ENCODE measurements at places on chromosomes 6 and 20. TPM values are rescaled to one million over a fixed set of nuclear protein-coding genes. Genes with fewer than 3 reads are reported as not detected.

DNA sequence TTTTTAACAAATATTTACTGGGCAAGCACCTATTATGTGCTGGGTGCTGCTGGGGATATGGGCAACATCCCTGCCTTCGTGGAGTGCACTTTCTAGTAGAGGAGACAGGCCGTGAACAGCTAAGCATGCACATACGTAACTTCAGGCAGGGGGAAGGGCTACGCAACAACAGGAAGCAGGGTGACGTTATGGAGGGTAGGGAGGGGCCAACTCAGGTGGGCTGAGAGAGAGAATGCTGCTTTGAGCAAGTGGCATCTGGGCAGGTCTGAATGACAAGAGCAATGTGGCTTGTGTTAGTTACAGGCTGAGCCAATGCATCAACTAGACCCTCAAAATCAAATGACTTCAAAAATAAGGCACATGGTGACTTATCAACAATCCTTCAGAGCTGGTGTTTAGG, 112.1 kb downstream of the CDC5L start:
- no peak for DNase-seq

The MCM9 gene
- total RNA-seq: 19.1 TPM

- DNase-seq: peak; percentile 36
These were observed 90.0 kb upstream of the BHLHE23 start for GRCh38 chr20:63096681-63097335.

DNA sequence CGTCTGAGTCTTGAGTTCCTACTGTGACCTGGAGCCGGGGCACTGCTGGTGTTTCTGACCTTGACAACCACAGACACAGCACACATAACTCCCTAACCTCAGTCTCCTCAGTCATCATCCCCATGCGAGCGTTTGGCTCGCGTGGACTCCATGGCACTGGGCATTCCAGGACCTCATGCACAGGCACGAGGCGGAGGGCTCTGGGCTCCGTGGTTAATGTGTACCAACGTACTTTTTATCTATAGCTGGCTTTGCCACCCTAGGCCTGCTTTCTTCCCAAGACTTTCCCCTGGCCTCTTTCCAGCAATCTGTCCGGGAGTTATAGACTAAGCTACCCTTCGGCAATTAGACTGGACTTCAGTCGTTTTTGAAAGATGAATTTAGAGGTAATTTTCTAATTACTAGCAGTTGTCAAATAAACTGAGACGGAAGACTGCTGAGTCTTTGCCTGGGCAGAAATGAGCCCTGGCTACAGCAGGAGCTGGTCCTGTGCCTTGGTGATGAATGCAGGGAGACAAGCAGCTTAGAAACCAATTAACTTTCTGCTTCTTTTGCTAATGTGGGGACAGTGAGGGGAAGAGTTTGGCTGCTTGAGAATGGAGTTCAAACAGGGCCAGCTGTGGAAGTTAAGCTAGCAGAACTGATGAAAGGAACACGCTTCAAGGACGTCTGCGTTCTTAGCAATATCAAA, 16.1 kb upstream of the CTCFL start:
- DNase-seq: no peak

Data from aorta (tissue), 5 donors.